Camera-type eye (tissue), 1 donor: ENCODE measurements at places on chromosomes 13 and 19. TPM values are rescaled to one million over a fixed set of nuclear protein-coding genes. Genes with fewer than 3 reads are reported as not detected.

The ZNF253 gene
- 56.9 TPM for total RNA-seq

The LHFPL6 gene
- 88.5 TPM for total RNA-seq

The RASL11A gene
- total RNA-seq, result 9.6 TPM

The KLK14 gene
- not detected for total RNA-seq

The SYDE1 gene
- total RNA-seq, result 23.3 TPM

The CPT1C gene
- 40.4 TPM for total RNA-seq

The ELSPBP1 gene
- 1.5 TPM for total RNA-seq

The ABCA7 gene
- total RNA-seq, result 84.4 TPM

The POU4F1 gene
- total RNA-seq, result 8.3 TPM

The CABP5 gene
- 43.1 TPM for total RNA-seq

The ZNF497 gene
- total RNA-seq, result 8.7 TPM

The CGB1 gene
- not detected for total RNA-seq

The MEIOSIN gene
- total RNA-seq, result not detected

The ARHGAP45 gene
- total RNA-seq, result 11.5 TPM

The PABPC3 gene
- 0.16 TPM for total RNA-seq

The KLK11 gene
- total RNA-seq, result 4.7 TPM
